ENCODE measurements at places on chromosomes 5 and 9.

- DNase-seq = no peak
Measured at GRCh38 chr9:20376731-20377375, 245.4 kb downstream of the MLLT3 start.

GRCh38 chr5:74384851-74385250 lies 255.7 kb downstream of the ENC1 start:
- DNase-seq = no peak

- no peak for DNase-seq
Measured at GRCh38 chr9:92969516-92970466, 22.5 kb downstream of the FGD3 start.

GRCh38 chr5:132949136-132949535 lies 14.3 kb downstream of the AFF4 start:
- DNase-seq = no peak

- DNase-seq = peak; percentile 37
Measured at GRCh38 chr9:107874591-107875369, 385.2 kb upstream of the KLF4 start.

All from GM20000 (cell line).